Panc1 (cell line): ENCODE measurements at places on chromosomes 11 and 22.

DNA sequence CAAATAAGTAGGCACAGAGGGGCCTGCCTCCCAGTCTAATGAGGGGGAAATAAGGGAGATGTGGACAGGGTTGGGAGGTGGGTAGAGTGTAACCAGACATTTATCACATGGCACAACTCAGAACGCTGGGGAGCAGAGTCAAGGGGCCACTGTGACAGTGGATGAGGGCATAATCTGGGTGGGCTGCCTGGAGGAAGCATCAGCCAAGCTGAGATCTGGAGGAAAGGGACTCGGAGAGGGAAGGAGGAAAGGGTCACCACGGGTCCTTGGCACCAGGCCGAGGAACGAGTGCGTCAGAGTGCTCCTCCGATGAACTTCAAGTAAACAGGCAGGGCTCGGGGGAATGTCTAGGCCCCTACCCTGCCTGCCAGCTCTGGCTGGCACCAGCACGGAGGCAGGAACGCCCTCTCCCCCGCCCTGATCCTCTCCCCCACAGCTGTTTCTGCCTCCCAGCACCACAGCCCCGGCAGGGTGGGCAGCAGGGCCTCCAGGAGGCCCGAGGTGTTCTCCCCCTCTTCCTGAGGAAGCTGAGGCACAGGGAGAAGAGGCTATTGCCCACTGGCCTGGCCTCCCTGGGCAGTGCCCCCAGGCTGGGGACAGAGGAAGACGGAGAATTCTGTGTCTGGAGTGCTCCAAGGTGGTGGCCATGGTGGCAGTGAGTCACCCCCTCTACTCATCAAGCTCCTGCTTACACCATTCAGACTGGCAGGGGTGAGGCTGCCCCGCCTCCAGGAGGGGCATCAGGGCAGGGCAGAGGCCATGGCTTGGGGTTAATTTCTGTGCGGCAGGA lies 4.2 kb downstream of the ALDH3B1 start:
- peaks cover 80% of the 10 kb centered on the region for H3K4me1 ChIP-seq
- no peaks in the 10 kb centered on the region for H3K27me3 ChIP-seq
- H3K36me3 ChIP-seq = no peaks in the 10 kb centered on the region
- peak; percentile 69 for DNase-seq
- H3K27ac ChIP-seq = peak overlapping the region; percentile 92

GRCh38 chr22:23397613-23398567 lies 182.2 kb downstream of the IGLL1 start:
- no peak overlapping the region for H3K27ac ChIP-seq
- H3K4me3 ChIP-seq = no peak overlapping the region
- no peaks in the 10 kb centered on the region; the same call in 1 of the 2 replicates for H3K4me1 ChIP-seq
- H3K27me3 ChIP-seq = no peaks in the 10 kb centered on the region
- H3K36me3 ChIP-seq = no peaks in the 10 kb centered on the region
- DNase-seq = no peak

DNA sequence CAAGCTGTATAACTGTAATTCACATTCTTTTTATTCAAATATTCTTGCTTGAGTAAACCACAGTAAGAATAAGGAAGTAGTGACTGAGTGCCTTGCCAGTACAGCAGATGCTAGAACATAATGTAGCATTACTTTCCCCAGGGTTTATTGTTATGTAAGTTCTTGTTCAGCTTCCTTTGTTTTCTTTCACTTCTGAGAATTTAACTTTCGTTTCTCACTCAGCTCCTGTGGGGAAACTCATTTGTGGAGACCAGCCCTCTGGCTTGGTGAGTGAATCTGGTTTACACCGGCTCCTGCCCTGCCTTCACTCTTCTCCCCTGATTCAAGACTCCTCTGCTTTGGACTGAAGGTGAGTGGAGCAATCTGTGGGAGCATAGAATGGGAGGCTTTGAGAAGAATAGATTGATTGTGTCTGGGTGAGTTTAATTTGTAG lies at the start of gene TRIM22:
Gene TRIM22 (plus strand): TSS at position 240 of the 433 bp plus-strand sequence. CDS start 6,443 bp downstream, outside the sequence.
- H3K27ac ChIP-seq = no peak within 1 kb of the TSS
- no peak within 1 kb of the TSS; the same call in 1 of the 2 replicates for H3K4me3 ChIP-seq
- no peaks in the 10 kb centered on the region for H3K36me3 ChIP-seq

- no peaks in the 10 kb centered on the region for H3K4me1 ChIP-seq
- no peak overlapping the region for H3K27ac ChIP-seq
- no peaks in the 10 kb centered on the region; the same call in 1 of the 2 replicates for H3K27me3 ChIP-seq
- H3K36me3 ChIP-seq = no peaks in the 10 kb centered on the region
Observed at GRCh38 chr11:122229481-122230384, 113.7 kb upstream of the BLID start.

- DNase-seq = no peak
- no peak overlapping the region for H3K27ac ChIP-seq
- no peaks in the 10 kb centered on the region for H3K36me3 ChIP-seq
- H3K27me3 ChIP-seq = peaks cover 4% of the 10 kb centered on the region; the same call in 1 of the 2 replicates
Observed at GRCh38 chr11:11262171-11262920, 90.7 kb downstream of the CSNK2A3 start.

DNA sequence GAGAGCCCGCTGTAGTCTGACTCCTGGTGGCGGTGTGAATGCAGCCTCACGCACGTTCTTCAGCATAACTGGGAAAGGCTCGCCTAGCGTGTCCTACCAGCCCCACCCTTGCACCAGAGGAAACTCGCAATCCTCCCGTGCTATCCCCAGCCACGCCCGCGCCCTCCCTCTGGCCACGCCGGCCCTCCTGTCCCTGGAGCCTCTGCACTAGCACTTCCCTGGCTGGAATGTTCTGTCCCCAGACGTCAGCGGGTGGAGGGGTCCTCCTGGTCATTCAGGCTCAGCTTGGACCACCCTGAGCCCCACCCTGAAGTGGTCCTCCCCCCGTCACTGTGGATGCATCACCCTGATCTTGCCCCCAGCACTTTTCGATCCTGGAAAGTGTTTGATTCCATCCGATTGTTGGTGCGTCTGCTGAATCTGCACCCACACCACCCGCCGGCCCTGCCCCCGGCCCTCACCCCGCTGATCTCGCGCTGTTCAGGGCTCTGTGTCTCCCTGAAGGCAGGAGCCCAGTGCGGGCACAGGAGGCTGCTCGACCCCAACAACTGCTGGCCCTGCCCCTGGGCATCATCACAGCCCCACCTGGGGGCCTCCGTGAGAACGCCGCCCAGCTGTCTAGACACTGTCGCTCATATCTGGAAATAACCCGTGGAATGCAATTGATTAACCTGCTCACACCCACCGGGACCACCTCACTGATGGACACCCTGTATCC lies 437.0 kb downstream of the TBC1D22A start:
- H3K4me3 ChIP-seq = no peak overlapping the region
- no peaks in the 10 kb centered on the region for H3K36me3 ChIP-seq
- no peak for DNase-seq
- H3K4me1 ChIP-seq = no peaks in the 10 kb centered on the region
- no peaks in the 10 kb centered on the region for H3K27me3 ChIP-seq
